ENCODE measurements at places on chromosomes 12 and 14.

DNA sequence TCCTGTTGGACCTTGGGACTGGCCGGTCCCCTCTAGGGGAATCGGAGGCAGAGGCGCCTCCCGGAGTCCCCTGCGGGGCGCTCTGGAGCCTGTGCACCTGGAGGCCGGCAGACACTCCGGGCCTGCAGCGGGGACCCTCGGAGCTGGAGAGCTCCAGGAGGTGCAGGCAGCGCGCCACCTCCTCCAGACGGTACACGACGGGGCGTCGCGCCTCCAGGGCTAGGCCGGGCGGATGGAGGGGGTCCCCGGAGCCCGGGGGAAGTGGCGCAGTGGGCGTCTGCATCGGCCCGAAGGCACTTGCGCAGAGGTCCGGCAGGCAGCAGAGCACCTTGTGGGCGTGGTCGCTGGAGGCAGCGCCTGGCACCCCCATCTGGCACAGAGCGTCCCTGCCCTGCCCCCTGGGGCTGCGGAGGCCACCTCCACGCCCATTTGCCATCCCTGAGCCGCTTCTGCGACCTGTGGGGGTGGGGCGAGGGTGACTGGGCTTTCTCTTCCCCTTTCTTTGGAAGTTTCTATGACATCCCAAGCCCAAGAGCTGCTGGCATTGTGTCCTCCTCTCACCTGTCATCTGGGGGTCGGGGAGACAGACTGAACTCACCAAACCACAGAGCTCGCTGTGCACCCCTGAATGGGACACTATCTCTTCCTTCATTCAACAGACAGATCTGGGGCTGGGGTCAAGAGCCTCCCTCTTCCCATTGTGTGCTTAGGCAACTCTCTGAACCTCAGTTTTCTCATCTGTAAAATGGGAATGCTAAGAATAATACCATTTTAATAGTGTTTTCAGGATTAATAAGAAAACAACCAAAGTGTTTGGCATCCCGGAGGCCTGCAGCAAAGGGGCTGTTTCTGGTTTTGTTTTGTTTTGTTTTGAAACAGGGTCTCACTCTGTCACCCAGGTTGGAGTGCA lies 37.5 kb upstream of the CORO1C start:
- DNase-seq, result peak; percentile 56

- DNase-seq, result peak; percentile 80
Observed at GRCh38 chr14:93788543-93789227, 400 bp upstream of the PRIMA1 start.

DNA sequence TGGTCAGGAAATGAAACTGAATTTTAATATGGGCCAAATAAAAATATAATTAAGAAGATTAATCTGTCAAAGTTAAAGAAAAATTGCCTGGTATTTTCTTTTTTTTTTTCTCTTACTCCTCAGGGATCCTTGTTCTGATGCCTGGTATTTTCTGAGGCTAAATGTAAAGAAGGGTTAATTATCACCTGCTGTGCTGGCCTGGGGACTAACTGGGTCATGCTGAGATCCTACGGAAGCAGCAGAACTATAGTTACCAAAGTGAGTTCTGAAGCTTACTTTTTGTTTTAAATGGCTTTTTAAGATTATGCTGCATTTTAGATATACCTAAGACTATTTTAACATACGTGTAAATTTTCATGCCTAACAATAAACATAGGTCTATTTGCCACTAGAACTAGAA lies 23.3 kb downstream of the ZC2HC1C start:
- no peak for DNase-seq

GRCh38 chr12:59678759-59679411 lies 83.1 kb downstream of the SLC16A7 start:
- DNase-seq, result no peak

DNA sequence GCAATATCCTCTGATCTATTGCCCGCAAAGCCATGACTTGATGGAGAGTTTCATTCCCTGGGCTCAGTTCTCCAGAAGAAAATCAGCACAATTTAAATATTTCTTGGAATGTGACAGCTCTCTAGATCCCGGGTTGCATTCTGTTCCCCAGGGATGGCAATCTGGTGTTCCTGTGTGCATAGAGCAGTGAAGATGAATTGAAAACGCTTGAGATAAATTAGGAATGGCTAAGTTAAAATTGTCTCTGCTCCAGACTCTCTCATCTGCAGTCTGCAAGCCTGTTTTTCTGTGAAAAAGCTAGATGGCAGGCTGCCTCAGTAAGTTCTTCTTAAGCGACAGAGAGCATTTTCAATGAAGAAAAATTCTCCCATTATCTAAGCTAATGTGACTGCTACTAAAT lies 582.5 kb upstream of the MGAT4C start:
- no peak for DNase-seq

DNA sequence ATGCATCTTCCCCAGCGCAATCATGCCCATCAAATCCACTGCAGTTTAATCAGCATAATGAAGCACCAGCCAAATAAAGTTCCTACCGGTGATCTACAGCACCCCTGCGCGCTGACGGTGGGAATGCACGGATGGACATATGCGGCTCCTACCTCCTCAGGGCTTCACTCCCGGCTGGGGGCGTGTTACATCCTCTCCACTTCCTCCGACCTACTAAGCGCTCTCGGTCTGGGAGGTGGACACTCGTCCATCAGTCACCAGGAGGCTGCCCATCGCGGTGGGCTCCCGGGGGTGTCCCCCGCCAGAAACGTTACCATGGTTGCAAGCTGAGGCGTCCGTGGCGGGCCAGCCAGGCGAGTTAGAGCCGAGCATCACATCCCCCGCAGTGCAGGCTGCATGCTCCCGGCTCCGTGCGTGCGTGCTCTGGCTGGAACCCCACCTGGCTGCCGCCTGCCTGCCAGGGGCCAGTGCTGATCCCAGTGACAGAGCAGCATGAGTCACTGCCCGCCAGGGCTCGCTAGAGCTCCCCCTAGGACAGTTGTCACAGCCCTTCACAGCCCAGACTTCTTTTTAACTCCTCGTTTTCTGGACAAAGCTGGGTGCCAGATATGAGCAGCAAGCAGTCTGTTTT lies 73.0 kb downstream of the CIT start:
- peak; percentile 64 for DNase-seq

GRCh38 chr14:53955671-53956426 lies 776 bp downstream of the BMP4 start:
- peak; percentile 78 for DNase-seq

GRCh38 chr14:22521449-22522239 lies 67.4 kb downstream of the DAD1 start:
- no peak for DNase-seq
